ENCODE measurements at places on chromosomes 4 and X.

DNA sequence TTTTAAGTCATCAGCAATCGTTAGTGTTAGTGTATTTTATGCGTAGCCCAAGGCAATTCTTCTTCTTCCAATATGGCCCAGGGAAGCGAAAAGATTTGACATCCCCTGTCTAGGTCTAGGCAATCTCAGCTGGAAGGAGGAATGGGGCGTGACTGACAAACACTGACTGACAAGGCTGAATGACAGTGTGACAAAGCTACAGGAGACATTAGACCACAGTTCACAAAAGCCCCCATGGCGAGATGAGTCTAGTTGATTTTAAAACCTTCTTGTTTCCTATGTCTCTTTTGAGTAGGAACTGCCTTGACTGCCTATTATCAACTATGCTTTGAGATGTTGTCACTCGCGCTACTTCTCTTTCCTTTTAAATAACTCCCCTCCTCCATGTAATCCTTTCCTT is 42.3 kb downstream of the QRFPR start:
- no peak for DNase-seq

- no peak for DNase-seq
Measured at GRCh38 chr4:113444386-113444785, 317.2 kb downstream of the CAMK2D start.

- DNase-seq: no peak
Measured at GRCh38 chrX:18574591-18574990, 97.3 kb downstream of the RS1 start.

DNA sequence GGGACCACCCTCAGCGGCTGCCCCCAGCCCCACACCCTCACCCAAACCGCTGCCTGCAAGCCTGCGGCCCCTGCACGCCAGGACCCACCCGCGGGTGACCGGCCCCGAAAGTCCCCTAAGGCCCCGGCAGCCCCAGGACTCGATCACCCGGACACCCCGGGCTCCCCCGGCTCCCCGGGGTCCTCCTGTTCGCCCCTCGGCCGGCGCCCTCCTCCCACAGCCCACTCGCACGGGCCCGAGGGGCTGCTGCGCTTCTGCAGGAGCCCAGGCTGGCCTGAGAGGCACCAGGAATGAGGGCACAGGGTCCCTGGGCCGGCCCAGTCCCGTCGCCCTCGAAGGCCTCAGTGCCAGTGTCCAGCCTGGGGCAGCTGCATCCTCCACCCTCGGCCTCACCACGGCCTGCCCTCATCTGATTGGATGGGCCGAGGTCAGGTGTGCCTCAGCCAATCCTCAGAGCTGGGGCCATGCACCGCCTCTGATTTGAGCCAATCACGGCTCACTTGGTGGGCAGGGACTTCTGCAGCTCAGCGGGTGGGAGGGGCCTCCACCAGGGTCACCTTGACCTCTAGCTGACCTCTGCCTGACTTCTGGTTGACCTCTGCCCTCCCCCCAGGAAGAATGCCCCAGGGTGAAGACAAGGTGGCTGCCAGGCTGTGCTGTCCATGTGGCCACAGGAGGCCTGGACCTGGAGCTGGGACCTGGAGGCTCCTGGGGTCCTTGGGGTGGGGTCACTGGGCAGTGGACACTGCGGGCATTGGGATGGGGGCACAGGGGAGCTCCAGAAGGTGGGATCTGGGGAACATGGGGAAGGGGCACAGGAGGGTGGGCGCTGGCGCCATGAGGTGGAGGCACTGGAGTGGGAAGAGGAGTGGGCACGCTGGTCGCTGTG is 97.6 kb upstream of the NKX1-1 start:
- DNase-seq: no peak

GRCh38 chrX:133670383-133670782 is 255.1 kb upstream of the GPC4 start:
- DNase-seq: no peak

DNA sequence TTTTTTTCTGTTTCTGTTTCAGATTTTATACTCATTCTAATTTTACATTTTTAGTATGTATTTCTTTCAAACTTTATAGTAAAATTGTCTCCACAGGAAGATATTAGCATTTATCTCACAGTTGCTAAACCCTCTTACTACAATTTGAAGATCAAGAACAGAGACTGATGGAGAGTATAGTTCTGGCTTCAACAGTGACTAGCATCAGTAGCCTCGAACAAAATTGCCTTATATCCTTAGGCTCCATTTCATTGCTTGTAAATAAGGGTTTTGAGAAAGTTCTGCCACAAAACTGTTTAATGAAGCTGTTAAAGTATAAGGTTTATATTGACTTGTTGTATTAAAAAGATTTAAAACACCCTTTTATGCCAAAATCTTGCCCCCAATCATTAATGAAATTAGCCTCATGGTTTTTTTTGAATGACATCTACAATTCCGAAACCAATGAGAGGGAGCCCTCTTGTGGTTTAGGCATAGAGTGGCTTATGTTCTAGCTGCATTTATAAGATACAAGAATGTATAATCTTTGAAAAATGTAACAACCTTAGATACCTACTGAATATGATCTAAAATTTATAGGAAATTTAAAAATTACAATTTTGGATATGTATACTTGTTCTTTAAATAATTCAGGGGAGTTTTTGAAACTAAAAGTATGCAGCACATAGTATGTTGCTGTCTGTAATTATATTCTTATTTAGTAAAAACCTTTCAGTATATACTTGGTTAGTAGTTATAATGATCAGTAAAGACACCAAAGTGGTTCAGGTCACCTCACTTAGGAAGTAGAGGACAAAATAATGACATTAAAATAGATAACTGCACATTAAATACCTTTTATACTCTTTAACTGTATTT is 109.8 kb upstream of the HPGD start:
- peak; percentile 34 for DNase-seq

DNA sequence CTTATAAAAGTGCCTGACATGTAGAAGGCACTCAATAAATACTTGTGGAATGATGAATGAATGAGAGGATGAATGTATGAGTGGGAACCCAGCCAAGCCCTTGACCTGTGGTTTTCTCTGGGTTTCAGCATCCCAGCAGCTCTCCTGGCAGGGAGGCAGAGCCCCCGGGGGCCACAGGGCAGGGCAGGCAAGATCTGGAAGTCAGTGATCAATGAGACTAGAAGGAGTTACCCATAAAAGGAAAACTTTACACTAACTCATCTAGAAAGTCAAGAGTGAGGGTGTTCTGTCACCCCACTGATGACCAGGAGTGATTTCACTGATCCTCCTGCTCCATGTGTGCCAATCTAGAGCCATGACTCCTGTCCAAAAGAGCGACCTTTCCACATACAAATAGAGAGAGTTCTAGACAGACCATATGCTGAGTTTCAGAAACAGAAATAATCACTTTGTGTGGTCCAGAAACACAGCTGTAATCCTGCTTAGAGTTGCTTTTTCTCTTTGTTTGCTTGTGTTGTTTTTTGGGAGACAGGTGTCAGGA is 37.4 kb downstream of the MGARP start:
- no peak for DNase-seq

GRCh38 chrX:153609917-153610835 is 11.2 kb upstream of the CCNQ start:
- peak; percentile 76 for DNase-seq

DNA sequence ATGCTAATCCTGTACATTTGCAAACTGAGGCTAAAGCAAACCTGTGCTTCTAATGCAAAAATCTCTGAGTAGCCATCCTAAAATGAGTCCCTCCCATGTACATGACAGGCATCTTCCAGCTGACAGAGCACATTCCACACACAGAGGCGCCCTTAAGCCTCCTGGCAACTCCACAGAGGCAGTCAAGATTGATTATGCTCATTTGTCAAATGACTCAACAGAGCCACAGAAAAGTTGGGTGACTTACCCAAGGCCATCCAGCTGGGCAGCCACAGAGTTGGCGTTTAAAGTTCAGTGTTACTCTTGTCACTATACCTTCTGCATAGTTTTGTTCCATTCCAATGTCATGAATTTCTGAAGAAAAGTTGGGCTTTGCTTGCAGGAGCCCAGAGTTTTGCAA is 394.6 kb upstream of the FGF13 start:
- DNase-seq: no peak

- no peak for DNase-seq
Measured at GRCh38 chr4:41709844-41710481, 38.6 kb downstream of the PHOX2B start.

- DNase-seq: no peak
Measured at GRCh38 chrX:30863974-30864373, 25.1 kb downstream of the TAB3 start.

GRCh38 chrX:80170581-80170980 is 156.0 kb downstream of the TBX22 start:
- DNase-seq: no peak

DNA sequence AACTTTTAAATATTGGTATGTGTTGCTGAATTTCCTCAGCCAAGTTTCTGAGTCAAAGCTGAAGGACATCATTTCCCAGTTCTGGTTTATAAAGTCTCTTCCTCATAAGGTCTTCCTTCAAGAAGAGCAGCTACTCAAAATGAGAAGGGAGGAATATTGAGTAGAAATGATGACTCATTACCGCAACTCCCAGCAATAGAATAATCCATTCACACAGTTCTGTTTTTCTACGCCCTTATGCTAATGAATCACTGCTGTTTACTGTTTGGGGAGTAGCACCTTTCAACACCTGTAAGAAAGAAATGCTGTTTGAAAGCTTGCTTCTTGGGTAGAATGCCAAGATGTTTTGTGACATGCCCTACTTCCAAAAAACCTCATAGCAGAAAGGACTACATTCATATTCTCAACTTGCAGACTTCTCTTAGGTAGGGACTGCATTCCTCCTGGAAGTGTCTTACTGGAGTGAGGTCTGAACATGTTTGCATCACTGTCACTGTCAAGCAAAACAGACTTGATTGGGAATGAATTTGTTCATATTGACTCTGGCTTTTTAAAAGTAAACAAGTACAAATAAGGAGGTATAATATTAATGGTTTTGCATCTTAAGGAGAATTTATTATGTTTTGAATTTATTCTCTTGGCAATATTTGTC is 147.2 kb upstream of the BANK1 start:
- DNase-seq: no peak

GRCh38 chr4:6460876-6461275 is 11.5 kb downstream of the PPP2R2C start:
- DNase-seq: no peak

GRCh38 chr4:114052227-114052626 is 72.8 kb upstream of the ARSJ start:
- DNase-seq: no peak

DNA sequence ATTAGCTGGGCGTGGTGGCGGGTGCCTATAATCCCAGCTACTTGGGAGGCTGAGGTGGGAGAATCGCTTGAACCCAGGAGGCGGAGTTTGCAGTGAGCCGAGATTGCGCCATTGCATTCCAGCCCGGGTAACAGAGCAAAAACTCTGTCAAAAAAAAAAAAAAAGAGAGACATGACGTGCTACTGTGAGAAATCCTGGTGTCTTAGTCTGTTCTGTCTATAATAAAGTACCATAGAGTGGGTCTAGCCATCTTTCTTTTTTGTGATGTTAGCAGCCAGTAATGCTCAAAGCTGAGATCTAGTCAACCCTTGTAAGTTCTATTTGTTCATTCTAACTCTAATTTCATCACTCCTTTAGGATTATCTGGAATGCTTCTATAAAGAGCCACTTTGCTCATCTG is 38.9 kb downstream of the CLDN34 start:
- DNase-seq: no peak

- no peak for DNase-seq
Measured at GRCh38 chr4:70666369-70666768, at the start of gene JCHAIN. JCHAIN (minus strand) TSS chr4:70666508; CDS start chr4:70666490, 18 bp downstream.

DNA sequence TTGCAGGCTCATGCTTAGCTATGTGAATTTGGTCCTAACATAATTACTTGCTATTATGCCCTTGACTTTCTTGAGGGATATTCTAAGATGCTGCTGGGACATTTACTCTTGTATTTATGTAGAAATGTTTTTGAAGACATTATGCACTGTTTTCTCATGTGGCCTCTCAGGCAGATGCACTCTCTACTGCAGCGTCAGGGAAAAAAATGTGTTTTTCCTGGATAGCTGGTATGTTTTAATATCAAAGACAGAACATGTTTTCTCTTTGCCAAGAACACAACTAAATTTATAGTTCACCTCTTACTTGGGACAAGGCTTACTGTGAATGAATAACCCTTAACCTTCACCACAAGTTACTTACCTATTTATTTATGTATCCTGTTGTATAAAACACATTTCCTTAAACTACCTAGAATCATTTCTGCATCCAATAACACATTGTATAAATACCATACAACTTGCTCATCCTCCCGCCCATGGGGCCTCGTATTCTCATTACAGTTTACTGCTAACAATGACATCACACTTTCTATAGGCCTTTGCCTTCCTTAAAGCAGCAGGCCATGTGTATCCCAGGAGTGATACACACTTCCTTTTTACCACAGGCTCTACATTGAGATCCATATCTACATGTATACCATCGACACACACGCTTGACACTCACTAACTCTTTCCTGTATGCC is 178.7 kb downstream of the SLIT2 start:
- DNase-seq: no peak

- no peak for DNase-seq
Measured at GRCh38 chr4:3634894-3635820, 102.9 kb upstream of the LRPAP1 start.

DNA sequence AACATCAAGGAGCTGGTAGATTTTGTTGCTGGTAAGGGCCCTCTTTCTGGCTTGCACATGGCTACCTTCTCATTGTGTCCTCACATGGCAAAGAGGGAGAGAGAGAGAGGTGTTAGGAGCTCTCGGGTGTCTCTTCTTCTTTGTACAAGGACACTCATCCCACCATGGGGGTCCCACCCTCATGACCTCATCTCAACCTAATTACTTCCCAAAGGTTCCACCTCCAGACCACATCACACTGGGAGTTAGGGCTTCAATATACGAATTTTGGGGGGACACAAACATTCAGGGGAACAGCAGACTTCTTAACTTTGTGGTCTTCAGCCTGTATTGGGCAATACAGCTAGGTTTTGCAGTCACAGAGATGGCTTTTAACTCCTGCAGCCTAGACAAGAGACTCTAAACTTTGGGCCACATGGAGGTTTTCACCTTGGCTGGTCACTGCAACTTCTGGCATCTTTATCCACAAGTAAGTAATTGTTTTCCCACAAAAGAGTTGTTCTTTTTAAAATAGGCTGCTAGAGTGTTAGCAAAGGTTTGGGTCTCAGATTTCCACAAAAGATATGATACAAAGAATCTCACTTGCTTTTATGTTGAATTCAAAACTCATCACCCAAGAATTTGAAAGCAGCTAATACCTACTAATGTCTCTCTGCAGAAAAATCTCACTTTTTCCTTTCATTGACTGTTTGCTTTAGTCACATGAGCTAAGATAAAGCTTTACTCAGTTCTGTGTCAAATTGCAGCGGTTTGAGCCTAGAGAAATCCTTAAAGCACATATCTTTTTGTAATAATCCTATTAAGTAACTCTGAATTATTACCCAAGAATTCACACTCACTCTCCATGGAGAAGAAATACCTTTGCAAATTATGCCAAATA is 39.6 kb upstream of the BBS12 start:
- DNase-seq: no peak

GRCh38 chr4:22707390-22707789 is 14.7 kb downstream of the GBA3 start:
- DNase-seq: no peak

- DNase-seq: no peak
Measured at GRCh38 chr4:130486841-130487240, 1390.9 kb downstream of the C4orf33 start.

- no peak for DNase-seq
Measured at GRCh38 chrX:109774706-109775105, 41.6 kb upstream of the ACSL4 start.
